ENCODE measurements at places on chromosomes 12 and 14. TPM values are rescaled to one million over a fixed set of nuclear protein-coding genes. Genes with fewer than 3 reads are reported as not detected.

DNA sequence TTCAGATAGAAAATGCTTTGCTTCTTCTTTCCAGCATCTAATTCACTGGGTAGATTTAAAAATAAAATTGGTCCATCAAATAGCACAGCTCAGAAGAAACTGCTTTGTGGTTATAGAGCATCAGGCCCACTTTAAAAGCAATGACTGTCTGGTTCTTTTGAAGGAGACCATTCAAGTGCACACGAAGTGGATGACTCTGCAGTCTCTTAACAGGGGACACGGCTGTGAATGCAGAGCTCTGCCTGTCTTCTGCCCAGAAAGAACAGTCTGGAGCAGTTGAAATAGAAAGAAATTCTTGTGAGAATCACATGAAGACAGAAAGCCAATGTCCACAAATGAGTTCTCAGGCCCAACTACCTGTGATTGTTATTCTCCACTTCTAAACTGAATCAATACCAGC lies 138.7 kb upstream of the PLEKHA5 start:
- no peak for DNase-seq

DNA sequence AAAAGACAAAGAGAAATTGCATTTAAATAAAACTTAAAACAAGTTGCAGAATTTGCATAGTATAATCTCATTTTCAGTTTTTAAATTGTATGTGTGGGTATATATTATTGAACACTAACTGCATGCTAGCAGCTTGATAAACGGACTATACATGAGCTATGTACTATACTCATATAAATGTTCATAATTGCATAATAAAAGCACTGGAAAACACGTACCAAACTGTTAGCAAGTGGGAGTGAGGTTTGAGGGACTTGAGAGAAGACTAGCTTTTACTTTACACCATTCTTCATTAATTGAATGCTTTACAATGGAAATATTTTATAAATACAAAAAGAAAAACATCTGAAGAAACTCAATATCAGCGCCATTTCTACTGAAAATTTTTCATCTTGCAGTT lies 32.2 kb upstream of the MDM1 start:
- no peak for DNase-seq

DNA sequence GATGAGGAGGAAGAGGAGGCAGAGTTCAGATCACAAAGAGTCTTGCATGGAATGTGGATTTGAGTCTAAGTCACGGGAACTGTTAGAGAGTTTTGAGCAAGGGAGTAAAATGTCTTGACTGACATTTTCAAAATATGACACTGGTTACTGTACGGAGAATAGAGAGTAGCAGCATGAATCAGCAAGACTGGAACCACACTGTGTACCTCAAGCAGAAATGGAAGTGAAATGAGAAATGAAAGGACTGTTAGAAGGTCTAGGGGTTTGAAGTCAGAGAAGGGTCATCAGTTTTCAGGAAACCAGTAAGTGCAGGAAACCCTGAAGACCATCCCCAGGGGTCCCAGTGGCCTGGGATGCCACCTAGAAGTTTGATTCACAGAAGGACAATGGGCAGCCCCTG lies 236.3 kb downstream of the GALC start:
- DNase-seq, result no peak

GRCh38 chr12:27592548-27592947 lies 68.5 kb downstream of the PPFIBP1 start:
- no peak for DNase-seq

The CLEC6A gene
- total RNA-seq, result 0.51 TPM

The MYF6 gene
- total RNA-seq, result not detected

GRCh38 chr12:51225771-51226170 lies 7.9 kb upstream of the POU6F1 start:
- no peak for DNase-seq
